ENCODE measurements at places on chromosomes 11 and 22.

DNA sequence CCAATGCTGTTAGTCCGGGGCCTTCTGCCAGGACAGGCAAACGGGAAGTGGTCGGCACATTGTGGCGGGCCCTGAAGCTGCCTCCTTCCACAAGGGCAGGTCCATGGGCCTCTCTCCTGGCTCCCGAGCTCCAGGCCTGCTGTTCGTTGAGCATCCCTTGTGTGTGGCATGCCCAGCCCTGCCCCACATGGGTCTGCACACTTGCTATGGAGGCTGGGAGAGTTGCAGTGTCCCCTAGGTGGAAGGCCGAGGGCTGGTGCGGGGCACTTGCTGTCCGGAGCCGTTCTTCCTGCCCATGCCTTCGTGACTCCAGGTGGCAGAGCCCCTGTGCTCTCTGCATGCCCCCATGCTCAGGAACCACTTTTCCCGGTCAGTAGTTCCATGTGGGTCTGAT, 26.0 kb upstream of the DGCR8 start:
- no peak for DNase-seq

GRCh38 chr22:27170491-27170890, 513.1 kb downstream of the MIAT start:
- DNase-seq, result peak; percentile 29

GRCh38 chr11:57546869-57547475, 9.6 kb downstream of the SMTNL1 start:
- no peak for DNase-seq

- DNase-seq, result no peak
Observed at GRCh38 chr11:33725496-33725895, 10.7 kb downstream of the CD59 start.

Data from HCT116 (cell line).